Activated naive CD4-positive, alpha-beta T cell treated with anti-CD3 and anti-CD28 coated beads, Interleukin-2, amount 10 ng/mL, durations not matched to agents 7 days and 5 days (primary cell): ENCODE measurements at places on chromosomes 12 and 14.

DNA sequence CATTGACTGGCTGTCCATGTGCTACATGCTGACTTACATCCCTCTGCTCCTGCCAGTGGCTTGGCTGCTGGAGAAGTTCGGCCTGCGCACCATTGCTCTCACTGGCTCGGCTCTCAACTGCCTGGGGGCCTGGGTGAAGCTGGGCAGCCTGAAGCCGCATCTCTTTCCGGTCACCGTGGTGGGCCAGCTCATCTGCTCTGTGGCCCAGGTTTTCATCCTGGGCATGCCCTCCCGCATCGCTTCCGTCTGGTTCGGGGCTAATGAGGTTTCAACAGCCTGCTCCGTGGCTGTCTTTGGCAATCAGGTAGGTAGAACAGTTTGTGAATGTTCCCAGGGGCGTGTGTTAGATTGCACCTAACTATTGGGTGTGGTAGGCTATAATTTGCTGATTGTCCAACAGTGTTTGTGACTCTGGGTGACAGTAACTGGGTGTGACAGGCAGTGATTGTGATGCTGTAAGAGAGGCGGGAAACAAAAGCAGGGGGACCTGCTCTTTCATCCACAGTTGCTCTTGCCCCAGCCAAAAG lies 981 bp downstream of the FLVCR2 start:
- peaks cover 20% of the 10 kb centered on the region for H3K4me1 ChIP-seq
- H3K36me3 ChIP-seq, result no peaks in the 10 kb centered on the region
- no peaks in the 10 kb centered on the region for H3K27me3 ChIP-seq
- H3K27ac ChIP-seq, result no peak overlapping the region
- DNase-seq, result no peak

DNA sequence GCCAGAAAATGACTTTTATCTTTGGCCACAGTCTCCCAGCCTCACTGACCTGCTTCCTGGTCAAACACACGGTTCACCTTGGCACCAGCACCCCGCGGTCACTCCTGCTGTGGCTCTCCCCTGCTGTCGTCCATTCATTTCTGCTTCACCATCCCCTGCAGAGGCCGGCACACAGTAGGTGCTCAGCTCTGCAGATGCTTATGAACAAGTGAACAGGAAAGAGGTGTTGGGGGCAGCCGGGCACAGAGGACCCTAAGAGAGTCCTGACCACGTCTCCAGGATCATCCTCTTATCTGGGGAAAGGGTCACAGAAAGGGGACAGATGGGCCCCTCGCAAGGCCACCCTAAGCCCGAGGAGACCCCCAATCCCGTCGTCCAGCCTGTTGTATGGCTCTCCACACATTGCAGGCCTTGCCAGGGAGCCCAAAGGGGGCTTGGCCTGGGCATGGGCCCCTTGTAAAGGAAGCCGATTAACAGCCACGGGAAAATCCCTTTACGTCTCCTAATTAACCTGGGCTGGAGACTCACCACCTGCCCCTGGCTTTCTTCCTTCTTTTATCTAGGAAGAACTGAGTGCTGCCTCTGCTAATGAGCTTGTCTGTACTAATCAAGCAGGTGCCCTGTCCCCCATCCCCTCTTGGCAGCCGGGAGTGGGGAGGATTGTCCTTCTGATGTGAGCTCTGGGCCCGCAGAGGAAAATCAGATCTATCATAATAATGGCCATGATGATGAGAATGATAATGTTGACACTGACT lies 119.2 kb downstream of the AACS start:
- DNase-seq, result no peak
- H3K4me1 ChIP-seq, result peaks cover 4% of the 10 kb centered on the region
- no peaks in the 10 kb centered on the region for H3K36me3 ChIP-seq

GRCh38 chr14:79201564-79202207 lies 1009.6 kb downstream of the DIO2 start:
- DNase-seq, result no peak
- H3K4me1 ChIP-seq, result no peaks in the 10 kb centered on the region
- no peak overlapping the region for H3K27ac ChIP-seq
- H3K4me3 ChIP-seq, result no peak overlapping the region
- no peaks in the 10 kb centered on the region for H3K27me3 ChIP-seq

- no peak for DNase-seq
- H3K4me1 ChIP-seq, result peaks cover 22% of the 10 kb centered on the region
- H3K4me3 ChIP-seq, result no peak overlapping the region
Observed at GRCh38 chr14:23608454-23608853, 27.7 kb upstream of the DHRS2 start.

DNA sequence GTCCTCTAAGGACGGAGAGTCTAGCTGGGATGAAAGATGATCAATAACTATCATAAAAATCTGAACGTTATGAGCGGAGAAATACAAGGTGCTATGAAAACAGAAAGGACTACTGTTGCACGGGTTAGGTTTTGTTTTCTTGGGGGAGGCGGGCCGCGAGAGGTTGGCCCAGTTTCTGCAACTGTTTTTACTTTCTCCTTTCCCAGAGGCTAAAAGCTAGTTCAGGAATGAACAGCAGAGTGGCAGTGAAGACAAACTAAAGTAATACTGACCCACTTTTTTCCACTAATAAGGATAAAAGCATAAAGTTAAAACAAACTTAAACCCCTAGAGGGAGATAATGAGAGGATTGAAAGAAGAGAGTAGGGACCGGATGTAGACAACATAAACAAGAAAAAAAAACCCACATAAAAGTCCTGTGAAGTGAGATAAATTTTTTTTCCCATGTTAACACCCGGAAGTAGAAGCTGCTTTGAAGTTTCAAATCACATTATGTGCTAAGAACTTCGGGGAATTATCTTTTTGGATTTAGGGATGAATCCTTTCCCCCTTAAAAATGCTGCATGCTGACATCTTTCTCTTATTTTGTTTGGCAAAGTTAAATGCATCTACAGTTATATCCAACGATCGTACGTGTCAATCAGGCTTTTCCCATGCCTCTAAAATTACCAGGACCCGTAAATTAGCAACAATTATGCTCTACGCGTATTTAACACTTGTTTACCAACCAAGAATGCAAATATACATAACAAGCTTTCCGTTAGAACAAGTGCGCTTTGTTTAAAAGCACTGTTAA lies 1.0 kb upstream of the CDK17 start:
- peaks cover 46% of the 10 kb centered on the region for H3K4me1 ChIP-seq
- peak; percentile 62 for DNase-seq
- peaks cover 6% of the 10 kb centered on the region for H3K27me3 ChIP-seq
- peak overlapping the region; percentile 91 for H3K4me3 ChIP-seq

DNA sequence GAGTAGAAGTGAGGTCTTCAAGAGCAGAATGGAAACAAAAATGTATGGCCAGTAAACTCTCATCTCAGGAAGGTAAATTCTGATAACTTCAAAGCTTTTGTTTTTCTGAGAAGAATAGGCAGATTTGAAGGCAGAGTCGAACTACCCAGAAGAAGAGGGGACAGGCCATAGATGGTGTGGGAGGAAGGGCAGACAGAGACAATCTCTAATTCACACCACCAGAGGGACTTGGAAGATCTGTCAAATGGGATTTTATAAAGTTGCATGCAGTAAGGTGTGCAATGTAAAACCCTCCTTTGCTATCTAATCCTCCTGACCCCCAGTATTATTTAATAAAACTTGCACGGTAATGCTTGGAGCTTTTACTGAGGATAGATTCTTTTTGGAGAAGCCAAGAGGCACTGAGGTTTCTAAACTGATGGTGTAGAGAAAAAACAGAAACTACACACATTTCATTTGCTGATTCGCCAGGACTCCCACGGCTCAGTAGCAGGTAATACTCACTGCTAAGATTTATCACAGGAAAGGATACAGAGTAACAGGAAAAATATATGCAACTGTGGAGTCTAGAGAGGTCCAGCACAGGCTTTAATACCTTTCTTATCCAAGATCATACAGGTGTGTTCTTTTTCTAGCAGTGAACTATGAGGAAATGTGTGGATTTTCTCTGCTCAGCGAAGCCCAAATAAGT lies 18.3 kb downstream of the SLC38A2 start:
- no peak overlapping the region for H3K4me3 ChIP-seq
- H3K27me3 ChIP-seq, result peaks cover 3% of the 10 kb centered on the region
- H3K36me3 ChIP-seq, result peaks cover 12% of the 10 kb centered on the region

GRCh38 chr12:62698701-62699101 lies 232.1 kb downstream of the MON2 start:
- DNase-seq, result no peak
- no peak overlapping the region for H3K27ac ChIP-seq
- H3K36me3 ChIP-seq, result no peaks in the 10 kb centered on the region
- peaks cover 7% of the 10 kb centered on the region for H3K27me3 ChIP-seq
- peaks cover 20% of the 10 kb centered on the region for H3K4me1 ChIP-seq

DNA sequence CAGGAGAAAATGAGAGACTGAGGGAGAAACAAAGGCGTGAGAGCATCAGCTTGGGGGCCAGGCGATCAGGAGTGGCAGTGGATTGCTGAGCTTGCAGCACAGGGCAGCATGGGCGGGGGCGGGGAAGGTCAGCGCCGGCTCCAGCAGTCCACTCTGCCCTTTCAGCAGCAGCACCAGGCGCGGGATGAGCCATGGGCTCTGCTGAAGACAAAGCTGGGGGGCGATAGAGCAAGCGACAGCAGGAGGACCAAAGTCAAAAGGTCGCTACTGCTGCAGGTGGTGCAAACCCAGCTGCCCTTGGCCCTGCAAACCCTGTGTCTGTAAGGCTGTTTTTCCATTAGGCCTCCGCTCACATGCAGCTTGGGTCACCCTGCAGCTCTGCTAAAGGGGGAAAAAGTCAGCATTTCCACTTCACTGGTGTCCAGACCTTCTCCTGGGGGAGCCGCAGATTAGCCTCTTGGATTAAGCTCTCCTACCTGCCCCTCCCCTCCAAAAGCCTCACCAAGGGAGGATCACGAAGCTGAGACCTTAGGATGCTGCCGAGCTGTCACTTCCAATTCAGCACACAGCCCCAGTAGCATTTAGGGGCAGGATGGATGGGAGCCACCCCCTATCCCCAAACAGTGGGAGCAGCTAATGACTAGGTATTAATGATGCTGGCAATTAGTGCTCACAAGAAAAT lies 204.8 kb downstream of the DPF3 start:
- H3K27ac ChIP-seq, result no peak overlapping the region
- no peak for DNase-seq
- no peaks in the 10 kb centered on the region for H3K4me1 ChIP-seq
- H3K27me3 ChIP-seq, result peaks cover 16% of the 10 kb centered on the region

DNA sequence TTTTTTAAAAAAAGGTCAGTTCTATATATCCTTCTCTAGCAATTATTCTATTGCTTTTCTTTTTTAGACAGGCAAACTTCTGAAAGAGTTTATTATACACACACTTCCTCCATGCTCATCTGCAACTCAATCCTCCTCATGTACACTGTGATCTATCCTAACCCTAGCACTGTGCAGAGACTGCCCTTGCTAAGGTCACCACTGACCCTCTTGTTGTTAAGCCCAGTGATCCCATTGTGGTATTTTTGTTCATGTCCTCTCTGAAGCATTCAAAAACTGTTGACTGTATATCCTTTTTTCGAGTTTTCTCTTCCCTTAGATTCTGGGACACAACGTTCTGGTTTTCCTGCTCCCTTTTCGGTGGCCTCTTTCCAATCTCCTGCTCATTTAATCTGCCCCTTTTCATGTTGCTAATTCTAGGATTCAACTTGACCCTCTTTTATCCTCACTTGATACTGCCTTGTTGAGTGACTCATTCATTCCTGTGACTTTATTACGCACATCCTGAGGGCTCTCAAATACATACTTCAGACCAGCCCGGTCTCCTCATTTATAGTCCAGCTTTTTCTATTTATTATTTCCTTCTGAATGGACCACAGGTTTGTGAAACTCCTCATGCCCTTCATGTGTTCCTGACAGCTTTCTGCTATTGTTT lies 53.9 kb upstream of the PTPRB start:
- H3K27me3 ChIP-seq, result no peaks in the 10 kb centered on the region
- no peaks in the 10 kb centered on the region for H3K4me1 ChIP-seq
- no peak for DNase-seq
- H3K27ac ChIP-seq, result no peak overlapping the region
- no peak overlapping the region for H3K4me3 ChIP-seq

DNA sequence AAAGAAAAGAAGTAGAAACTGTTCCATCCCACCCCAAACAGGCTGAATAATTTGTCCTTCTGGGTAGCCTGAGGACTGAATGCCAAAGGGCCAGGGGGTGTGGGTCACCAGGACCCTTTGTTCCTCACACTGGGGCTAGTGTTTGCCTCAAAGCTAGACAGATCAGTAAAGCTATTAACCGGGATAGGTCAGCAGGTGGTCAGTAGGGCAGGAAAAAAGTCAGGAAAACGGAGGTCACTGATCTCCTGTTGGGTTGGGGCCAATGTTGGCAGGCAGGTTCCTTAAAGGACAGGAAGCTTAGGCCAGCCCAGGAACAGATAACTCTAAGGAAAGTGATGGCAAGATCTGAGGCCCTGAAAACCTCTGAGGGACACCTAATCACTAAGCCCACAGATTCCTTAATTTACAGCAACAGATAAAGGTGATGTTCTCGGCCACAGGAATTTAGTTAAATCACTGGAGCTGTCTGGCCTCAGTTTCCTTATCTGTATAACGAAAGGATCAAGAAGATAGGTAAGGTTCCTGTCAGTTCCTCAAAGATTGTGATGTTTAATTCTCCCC lies 22.7 kb upstream of the TMPO start:
- H3K36me3 ChIP-seq, result no peaks in the 10 kb centered on the region
- no peak for DNase-seq
- no peak overlapping the region for H3K4me3 ChIP-seq
- H3K27ac ChIP-seq, result no peak overlapping the region
- peaks cover 7% of the 10 kb centered on the region for H3K27me3 ChIP-seq
- H3K4me1 ChIP-seq, result peaks cover 13% of the 10 kb centered on the region

GRCh38 chr12:1305791-1306500 lies 288.4 kb downstream of the FBXL14 start:
- no peaks in the 10 kb centered on the region for H3K4me1 ChIP-seq
- no peak overlapping the region for H3K27ac ChIP-seq
- H3K4me3 ChIP-seq, result no peak overlapping the region
- DNase-seq, result no peak

DNA sequence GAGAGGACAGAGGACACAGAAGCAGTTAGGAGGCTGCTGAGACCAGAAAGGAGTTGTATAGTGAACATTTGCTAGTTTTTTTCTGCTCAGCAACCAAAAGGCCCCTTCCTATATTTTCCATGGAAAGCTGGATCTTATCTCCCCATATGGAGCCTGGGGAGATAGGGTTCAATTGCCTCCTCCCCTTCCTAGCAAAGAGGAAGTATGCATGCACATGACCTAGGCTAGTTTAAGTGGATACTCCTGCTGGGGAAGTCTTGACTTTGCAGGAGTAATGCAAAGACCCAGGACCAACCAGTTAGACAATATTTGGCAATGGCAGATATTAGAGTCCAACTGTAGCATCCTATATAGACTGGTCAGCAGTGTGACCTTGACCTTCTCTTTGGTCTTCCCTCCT lies 15.1 kb downstream of the CHD8 start:
- no peaks in the 10 kb centered on the region for H3K27me3 ChIP-seq
- H3K4me3 ChIP-seq, result no peak overlapping the region
- H3K27ac ChIP-seq, result no peak overlapping the region
- peaks cover 13% of the 10 kb centered on the region for H3K4me1 ChIP-seq
- DNase-seq, result no peak
- peaks cover 4% of the 10 kb centered on the region for H3K36me3 ChIP-seq
